Activated CD4-positive, alpha-beta T cell treated with anti-CD3 and anti-CD28 coated beads for 48 hours (primary cell): ENCODE measurements at places on chromosomes 1 and 21.
A peak's percentile ranks its signal among the peaks of the same experiment; 100 is the strongest.

DNA sequence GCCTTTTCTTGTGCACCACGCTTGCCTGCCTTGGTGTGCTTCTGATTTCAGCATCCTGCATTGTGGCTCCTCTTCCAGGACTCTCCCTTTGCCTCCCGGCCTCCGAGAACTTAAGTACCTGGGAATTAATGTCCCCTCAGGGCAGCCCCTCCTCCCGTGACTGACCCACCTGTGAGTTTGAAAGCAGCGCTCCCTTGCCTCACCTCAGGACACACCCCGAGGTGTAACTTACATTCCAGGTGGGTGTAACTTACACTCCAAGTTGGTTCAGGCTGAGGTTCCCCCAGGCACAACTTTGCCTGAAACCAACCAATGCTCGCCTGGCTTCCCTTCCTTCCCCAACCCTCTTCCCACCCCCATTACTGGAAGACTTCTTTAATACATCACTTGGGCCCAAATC lies 161.4 kb downstream of the KAZN start:
- DNase-seq: no peak

- DNase-seq: no peak
These were observed 219.4 kb downstream of the LRRC40 start for GRCh38 chr1:69985901-69986439.

- DNase-seq: peak; percentile 46
These were observed at the start of gene F11R for GRCh38 chr1:161020509-161021164. Gene F11R, minus strand, starts transcription at chr1:161021152. Its CDS starts 79 bp downstream, at chr1:161021073.

DNA sequence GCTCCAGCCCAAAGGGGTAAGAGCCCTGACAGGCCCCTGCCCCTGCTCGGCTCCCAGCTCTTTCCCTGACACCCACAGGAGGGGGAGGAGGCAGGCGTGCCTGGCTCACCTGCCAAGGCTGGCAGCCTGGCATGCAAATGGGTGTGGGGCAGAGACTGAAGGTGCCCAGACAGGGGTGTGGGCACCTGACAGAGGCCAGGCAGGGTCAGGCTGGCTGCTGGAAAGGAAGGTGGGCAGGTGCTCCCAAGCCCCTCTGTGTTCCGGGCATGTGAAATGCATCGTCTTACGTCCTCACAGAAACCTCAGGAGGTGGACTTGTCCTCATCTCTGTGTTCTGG lies 19.4 kb upstream of the CASZ1 start:
- no peak for DNase-seq

DNA sequence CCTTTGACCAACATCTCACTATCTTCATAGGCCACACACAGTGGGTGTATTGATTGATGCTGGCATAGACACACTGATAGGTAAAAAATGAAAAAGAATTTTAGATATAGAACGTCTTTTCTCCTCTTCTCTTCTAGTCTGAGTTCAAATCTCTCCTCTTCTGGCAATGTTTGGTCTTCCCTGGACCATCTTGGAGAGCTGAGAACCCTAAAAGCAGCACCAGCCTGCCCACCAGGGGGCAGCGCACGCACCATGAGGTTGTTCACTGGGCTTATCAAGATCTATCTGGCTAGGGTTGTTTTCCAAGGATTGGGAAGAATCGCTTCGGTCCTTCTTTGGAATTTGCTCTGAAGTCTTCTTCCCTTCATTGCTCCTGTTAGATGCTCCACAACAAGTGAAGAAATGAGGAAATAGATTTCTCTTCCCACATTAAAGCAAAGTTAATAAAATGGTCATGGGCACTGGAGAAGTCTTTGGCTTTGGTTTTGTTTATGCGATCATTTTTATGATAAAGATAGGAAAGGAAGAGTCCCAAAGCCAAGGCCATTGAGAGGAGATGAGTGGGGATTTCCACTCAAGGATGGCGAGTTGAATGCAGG lies 104.0 kb upstream of the OLIG2 start:
- DNase-seq: peak; percentile 65

GRCh38 chr21:36724660-36725059 lies 25.7 kb downstream of the SIM2 start:
- DNase-seq: no peak

DNA sequence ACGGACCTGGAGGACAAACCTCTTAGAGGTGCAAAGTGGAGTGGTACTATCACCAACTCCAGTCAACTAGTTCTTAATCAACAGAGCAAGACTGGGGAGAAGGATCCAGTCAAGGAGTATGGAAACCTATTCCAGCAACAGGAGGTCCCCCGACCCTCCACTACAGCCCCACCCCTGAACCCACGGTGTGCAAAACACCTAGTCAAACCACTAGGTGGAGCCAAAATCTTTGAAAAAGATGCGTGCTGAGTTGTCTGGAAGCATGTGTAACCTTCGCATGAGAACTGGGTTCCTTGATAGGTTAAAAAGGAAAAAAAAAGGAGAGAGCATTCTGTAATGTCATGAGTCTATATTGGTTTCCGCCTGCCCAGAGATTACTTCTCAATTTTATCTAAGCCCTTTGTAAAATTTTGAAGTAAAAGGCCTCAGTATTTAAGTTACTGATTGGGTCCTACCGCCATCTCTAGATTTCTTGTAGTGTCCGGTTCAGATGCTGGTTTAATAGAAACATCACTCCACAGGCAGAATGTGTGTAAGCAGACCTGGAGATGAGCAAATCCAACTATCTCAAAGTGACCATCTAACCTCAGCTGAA lies 81.9 kb upstream of the HAO2 start:
- peak; percentile 32 for DNase-seq

- DNase-seq: no peak
These were observed 6.5 kb upstream of the THEMIS2 start for GRCh38 chr1:27865821-27866220.

GRCh38 chr1:202320081-202320405 lies 21.7 kb downstream of the UBE2T start:
- no peak for DNase-seq

GRCh38 chr1:86504895-86505563 lies 36.3 kb downstream of the CLCA1 start:
- no peak for DNase-seq

- no peak for DNase-seq
These were observed 108.0 kb downstream of the NRIP1 start for GRCh38 chr21:14956807-14957206.

DNA sequence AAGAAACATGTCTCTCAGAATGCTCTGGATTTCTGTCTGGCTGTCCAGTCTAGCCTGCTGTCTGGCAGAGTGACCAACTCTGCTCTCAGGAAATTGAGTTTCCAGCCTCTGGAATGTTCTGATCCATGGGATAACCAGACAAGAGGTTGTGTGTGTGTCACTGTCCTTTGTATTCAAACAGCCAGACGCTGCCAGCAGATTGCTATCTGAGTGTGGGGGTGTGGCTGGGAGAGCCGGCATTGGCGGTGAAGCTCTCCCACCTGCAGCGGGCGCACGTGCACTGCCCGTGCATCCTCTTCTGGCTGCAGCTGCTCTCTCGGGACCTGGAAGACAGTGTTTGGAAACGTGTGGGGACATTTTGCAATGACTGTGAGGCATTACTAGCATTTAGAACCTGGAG lies 26.1 kb downstream of the PKP1 start:
- DNase-seq: peak; percentile 20

DNA sequence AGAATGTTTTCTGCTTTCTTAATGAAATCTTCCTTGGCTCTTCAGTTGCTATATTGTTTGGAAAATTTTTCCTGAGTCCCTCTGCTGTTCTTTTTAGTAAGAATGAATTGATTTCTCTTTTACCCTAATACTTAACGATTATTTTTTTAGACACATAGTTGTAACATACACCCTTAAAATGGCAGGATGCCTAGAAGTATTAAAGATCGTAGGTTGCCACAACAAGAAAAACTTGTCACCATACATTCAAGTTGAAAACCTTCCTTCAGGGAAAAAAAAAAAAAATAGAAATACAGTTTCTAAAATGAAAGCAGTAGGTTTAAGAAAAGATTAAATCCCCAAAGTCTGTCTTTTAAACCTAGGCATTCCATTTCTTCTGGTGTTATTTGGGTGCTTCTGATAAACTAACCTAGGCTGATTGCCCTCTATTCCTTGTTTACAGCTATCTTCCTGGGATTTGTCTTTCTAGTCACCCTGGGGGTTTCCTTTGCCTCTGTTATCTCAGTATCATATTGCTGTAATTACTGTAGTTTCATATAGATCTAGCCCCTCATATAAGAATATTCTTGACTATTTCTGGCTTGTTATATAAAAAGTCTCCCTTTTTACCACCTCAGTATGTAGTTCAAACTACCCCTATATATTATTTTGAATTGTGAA lies 16.8 kb downstream of the SUCO start:
- no peak for DNase-seq

- DNase-seq: no peak
These were observed 32.1 kb upstream of the CLIC4 start for GRCh38 chr1:24713176-24713575.

- no peak for DNase-seq
These were observed 17.5 kb downstream of the ITGB2 start for GRCh38 chr21:44903050-44903685.
